ENCODE measurements at places on chromosomes 2 and 18.

- DNase-seq, result no peak
Observed at GRCh38 chr2:53407363-53408080, 360.1 kb upstream of the CHAC2 start.

DNA sequence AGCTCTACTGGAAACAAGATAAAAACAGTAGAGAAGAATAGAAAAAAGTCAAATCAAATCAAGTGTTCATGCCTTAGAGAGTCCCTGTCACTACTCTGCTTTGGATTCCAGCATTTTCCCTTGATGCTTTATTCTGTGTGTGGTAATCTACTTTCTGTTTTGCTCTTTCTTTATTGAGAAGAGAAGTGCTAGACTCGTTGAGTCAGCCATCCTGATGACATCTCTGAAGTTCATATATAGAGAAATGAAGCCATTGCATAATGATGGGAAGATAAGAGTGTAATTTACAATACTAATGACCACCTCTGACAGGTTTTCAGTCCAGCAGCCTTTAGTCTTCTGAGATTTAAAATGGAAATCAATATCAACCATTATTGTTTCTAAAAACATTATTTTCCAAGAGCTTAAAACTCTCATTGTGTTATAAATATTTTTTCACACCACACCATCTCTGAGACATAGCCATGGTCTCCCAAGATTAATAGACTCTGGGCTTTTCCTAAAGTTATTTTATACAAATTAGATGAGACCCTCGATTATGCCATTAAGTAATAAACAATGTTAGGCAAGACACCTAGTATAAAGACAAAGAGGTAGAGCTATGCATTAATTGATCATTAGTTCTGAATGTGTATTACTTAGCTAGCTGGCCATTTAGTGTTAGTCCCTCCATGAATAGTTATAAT, 679.0 kb upstream of the ACVR2A start:
- no peak for DNase-seq

GRCh38 chr2:86272111-86272510, 65.3 kb downstream of the REEP1 start:
- no peak for DNase-seq

GRCh38 chr2:19676770-19677169, 225.0 kb downstream of the TTC32 start:
- DNase-seq, result no peak

DNA sequence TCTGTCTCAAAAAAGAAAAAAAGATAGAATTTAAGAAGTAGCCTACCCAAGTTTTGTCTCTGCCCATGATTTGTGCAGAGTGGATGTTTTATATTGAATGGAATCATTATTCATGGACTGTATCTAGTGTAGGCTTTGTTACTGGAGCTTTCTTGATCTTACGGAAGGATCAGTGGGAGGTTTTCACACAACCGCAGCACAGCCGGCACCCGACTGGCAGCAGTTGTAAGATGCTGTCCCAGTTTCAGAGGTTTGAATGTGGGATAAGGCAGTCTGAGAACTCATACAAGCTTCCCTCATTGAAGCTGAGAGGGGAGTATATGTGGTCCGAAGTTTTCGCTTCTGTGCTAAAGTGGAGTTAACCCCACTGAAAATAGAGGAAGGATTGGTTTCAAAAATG, 19.7 kb upstream of the SAG start:
- no peak for DNase-seq

DNA sequence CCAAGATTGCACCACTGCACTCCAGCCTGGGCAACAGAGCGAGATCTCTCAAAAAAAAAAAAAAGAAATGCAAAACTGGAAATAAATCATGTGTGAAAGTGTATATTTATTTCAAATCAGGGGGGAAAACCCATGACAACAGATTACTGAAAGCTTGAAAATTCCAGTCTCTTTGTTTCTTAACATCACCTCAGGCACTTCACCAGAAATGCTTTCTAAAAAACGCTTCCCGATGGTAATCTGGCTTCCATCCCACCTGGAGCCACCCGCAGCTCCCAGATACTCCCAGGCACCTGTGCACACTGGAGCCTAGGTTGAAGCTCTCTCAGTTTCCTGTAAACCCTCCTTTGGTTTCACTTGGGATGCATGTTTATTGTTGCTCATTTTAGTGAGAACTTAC, 7.2 kb upstream of the ITGB6 start:
- no peak for DNase-seq

GRCh38 chr18:13464432-13465123, 246.0 kb downstream of the LDLRAD4 start:
- DNase-seq, result no peak

GRCh38 chr2:106126295-106126694, 67.8 kb downstream of the UXS1 start:
- no peak for DNase-seq

DNA sequence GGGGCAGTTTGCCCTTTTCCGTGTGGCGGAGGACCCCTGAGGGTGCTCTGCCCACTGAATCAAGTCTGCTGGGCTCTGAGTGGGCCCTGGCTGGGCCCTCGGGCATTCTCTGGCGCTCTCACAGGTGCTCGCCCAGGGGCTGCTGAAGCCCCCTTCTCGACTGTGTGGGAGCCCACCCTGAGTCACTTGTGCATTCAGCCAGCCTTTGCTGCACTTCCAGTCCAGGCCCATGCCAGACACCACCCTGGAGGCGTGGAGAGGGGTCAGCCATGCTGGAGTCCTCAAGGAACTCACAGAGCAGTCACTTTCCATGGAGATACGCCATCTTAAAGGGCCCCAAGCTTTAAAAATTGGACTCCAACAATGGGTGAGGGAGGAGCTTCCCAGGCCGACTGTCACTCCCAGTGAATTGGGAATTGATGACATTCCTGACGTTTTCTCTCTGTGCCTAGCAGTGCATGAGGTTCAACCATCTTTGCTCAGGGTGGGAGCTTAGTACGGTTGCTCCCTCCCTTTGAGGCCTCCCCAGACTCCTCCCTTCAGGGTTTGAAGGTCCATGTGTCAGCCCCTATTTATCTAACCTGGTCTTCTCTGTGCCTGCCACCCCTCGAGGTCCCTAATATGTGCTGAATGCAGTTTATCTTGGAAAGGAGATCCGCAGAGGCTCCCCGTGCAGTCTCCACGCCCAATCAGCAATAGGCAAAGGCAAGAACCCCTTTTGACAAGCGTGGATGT, 71.8 kb upstream of the HS6ST1 start:
- no peak for DNase-seq
